ENCODE measurements at places on chromosomes 3 and 15. TPM values are rescaled to one million over a fixed set of nuclear protein-coding genes. Genes with fewer than 3 reads are reported as not detected.

DNA sequence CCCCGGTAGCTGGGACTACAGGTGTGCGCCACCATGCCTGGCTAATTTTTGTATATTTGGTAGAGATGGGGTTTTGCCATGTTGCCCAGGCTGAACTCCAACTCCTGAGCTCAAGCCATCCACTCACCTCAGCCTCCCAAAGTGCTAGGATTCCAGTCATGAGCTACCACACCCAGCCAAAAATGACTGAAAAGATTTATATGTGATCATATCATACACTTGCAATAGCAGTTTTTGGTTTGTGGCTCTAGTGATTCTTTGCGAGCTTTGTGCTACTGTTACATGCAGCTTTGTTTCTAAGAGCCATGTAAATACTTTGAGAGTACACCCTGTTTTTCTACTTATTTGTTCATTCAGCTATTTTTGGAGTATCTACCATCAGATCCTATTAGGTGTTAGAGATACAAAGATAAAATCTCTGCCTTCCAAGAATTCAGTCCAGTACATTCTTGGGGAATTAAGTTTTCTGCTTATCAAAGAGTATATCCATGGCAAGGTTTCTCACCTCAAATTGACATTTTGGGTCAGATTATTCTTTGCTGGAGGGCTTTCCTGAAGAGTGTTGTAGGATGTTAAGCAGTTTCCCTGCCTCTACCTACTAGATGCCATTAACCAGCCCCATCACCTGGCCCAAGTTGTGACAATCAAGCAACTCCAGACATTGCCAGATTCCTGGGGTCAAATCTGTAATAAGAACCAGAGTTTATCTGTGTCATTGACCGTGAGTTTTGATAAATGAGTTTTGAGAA is 15.0 kb downstream of the SNAP23 start:
- no peak for DNase-seq

Gene ROPN1
- total RNA-seq, result not detected

DNA sequence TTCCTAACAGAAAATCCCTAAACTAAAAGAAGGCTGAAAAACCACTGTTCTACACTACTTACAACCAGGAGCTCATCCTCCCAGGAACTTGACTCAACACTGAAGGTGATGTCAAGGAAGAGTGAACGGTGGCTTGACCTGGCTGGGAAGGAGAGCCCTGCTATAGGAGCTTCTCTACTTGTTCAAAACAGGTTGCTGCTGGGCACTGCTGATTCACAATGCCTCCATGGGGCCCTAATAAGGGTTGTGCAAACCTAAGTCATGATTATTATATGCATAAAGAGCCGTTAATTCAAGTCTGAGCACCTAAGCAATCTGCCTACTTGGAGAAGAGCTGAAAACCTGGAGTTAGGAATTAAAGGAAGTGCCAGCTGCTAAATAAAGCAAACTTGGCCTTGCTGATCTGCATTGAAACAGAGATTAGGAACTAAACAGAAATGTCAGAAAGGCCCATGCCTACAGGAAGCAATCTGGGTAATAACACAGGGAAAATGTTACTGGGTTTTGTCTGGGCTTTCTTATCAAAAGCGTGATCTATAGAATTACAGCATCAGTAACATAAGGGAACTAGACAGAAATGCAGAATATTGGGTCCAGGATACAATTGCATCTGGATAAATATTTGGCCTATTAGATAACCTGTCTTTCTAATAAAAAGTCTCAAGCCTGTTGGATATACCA is 243.2 kb downstream of the NEK10 start:
- DNase-seq, result no peak

DNA sequence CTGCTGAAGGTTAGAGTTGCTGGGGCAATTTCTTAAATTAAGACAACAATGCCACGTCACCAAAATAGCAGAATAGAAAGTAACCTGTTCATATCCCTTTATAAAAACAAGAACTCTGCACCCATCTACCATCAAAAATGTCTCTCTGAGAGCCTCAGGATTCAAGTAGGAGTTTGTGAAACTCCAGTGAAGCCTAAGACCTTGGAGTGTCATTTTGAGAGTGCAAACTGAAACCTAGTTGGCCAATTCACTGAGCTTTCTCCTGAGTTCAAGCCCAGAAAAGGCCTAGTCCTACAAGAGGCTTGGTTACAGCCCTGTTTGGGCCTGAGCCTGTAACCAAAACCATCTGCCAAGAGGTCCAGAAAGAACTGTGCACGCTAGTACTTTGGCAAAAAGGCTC is 335.1 kb downstream of the EFHB start:
- no peak for DNase-seq

DNA sequence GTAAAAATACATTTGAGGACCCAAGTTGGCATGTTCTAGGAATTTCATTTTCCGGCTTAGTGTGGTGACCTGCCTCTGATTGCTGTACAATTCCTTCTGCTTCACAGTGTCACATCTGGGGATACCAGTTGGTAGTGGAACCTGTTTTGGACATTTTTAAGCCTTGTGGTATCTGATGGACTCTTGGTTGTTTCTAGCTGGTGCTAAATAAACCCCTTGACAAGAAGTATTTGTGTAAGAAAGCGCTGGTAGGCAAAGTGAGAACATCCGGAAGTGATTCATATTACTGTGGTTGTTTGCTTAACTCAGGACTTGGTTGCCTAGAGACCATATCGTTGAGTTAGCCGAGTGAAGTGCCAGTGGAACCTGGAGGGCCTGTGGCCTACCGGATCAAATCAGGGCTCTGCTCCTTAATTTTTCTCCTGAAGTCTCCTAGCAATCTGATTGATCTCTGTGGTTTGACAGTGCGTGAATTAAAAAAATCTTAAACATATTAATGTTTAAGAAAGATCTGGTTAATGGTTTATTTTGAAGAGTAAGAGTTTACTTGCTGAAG is 12.8 kb downstream of the IQGAP1 start:
- peak; percentile 84 for DNase-seq

- no peak for DNase-seq
Measured at GRCh38 chr15:32034106-32034505, 3.8 kb downstream of the CHRNA7 start.

GRCh38 chr15:41017066-41017735 is 63.9 kb downstream of the CHAC1 start:
- DNase-seq, result no peak

DNA sequence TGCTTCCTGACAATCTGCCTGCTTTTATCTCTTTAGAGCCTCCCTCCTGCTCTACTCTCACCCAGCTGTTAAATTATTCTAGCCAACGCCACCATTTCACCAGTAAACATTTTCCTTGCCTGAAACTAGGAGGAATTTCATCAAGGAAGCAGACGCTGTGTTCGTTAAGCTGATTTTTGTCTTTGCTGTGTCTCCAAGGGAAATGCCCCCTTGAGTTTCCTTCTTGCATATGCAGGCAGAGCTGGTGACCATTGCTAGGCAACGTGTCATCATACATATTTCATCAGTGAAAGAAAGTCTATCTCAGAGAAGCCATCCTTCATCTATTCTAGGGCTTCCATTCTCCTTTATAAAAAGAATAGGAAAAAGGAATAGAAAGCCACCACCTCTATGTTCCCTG is 87.0 kb upstream of the ST8SIA2 start:
- no peak for DNase-seq

DNA sequence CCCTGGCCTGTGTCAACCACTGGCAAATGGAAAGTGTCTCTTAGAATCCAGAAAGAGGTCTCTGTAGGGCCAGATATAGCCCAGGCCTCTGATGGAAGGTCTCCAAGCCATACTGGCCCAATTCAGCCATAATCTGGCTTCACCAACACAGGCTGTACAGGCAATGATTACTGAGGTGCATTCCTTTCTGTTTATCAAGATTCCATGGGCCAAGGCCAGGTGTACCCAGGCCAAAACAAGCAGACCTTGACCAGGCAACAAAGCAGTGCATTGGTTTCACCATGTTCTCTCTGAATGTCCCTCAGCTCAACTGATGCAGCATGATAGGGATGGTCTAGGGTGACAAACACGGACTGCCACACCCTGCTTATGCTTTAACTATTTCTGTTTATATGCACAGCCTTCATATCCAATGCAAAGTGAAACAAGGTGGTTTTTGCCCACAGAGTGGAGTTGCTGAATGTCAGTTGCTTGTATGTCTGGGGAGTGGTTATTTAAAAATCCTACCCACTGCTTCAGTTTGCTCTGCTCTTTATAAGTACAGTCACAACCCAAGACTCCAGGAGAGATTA is 25.2 kb downstream of the CCNL1 start:
- DNase-seq, result peak; percentile 58

DNA sequence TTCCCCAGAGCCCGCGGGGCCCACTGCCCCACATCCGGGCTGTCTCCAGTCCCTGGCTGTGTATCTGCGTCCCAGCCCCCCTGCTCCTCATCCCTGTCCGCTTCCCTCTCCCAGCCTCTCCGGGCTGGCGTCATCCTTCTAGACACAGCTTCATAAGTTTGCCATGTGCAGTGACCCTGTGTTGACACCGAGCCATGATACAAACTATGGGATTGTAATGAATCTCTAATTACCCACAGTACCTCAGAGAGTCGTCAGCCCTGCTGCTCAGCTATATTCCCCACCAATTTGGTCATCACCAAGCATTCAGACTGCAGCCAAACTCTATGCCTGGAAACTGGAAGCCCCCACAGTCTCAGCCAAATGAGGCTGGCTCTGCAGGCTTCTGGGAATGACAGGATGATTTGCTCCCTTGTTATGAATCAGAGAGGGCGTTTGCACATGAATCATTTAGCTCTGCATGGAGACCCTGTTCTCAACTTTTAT is 466.1 kb upstream of the ATP11B start:
- DNase-seq, result no peak

- no peak for DNase-seq
Measured at GRCh38 chr3:163766112-163766511, 1312.2 kb downstream of the SI start.

- DNase-seq, result no peak
Measured at GRCh38 chr3:64612082-64612860, 75.5 kb downstream of the ADAMTS9 start.

Gene TM6SF1
- total RNA-seq, result 18.2 TPM

GRCh38 chr15:58302832-58303231 is 129.0 kb upstream of the LIPC start:
- no peak for DNase-seq

- no peak for DNase-seq
Measured at GRCh38 chr3:30263238-30263924, 343.0 kb upstream of the TGFBR2 start.

DNA sequence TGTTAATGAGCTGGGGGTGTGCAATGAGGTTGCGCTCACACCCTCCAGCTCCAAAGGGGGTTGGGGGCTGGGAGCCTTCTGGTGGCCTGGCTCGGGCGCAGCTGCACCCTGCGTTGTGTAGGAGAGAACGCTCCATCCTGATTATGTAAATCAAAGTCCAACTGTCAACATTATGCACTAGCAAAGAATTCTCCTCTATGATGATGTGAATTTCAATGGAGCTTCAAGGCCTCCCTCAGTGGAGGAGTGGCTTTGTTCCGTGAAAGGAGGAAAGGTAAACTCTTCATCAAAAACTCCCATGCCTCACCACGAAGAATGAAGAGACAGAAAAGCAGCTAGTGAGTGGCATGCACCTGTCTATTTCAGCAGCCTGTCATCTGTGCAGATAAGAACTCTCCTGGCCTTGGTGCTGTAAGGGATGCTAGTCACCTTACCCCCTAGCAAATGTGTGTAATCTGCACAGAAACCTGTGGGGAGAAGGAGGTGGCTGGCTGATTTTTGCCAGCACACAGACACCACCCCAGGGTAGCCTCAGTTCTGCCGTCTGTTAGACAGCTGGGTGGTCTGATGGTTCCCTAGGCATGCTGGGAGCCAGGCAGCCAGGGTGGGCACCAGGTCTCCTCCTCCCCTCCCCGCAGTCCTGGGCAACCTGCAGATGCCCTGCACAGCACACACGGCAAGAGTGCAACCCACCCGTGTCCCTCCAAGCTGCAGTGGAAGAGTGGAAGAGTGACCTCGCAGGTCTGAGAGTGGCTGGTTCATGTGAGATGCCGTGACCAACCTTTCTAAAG is 47.0 kb upstream of the TRPM1 start:
- DNase-seq, result no peak

DNA sequence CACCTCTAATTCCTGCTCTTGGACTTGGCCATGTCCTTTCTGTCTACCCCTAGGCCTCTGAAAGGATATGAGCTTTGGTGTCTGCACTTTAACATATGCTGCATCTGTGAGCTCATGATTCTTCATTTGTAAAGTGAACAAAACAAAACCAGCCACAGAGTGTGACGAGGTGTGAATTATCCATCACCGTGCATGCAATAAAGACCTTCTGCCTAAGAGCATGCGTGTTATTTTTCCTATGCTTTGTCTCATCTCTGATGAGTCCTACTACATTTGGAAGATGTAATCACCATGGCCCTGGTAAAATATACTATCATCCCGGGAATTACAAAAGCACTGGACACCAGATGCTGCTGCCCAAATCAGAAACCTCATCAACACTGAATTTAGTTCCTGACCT is 103.5 kb upstream of the KCNAB1 start:
- DNase-seq, result no peak

GRCh38 chr3:10502185-10502880 is 3.1 kb downstream of the ATP2B2 start:
- no peak for DNase-seq

DNA sequence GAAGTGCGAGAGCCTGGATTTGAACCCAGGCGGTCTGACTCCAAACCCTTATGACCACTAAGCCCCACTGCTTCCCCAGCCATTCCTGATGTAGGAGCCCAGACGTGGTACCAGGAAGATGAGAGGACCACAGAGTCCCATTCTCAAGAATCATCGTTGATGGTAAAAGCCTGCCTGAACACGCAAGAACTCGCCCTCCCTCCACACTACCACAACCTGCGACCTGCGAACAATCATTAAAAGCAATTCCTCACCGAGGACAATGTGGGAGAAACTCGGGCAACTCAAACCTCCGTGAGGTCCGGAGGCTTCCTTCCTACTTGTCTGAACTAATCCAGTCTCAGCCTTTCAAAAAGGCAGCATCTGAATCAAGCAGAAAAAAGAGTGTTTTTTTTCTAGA is 10.3 kb downstream of the MAGI1 start:
- no peak for DNase-seq

DNA sequence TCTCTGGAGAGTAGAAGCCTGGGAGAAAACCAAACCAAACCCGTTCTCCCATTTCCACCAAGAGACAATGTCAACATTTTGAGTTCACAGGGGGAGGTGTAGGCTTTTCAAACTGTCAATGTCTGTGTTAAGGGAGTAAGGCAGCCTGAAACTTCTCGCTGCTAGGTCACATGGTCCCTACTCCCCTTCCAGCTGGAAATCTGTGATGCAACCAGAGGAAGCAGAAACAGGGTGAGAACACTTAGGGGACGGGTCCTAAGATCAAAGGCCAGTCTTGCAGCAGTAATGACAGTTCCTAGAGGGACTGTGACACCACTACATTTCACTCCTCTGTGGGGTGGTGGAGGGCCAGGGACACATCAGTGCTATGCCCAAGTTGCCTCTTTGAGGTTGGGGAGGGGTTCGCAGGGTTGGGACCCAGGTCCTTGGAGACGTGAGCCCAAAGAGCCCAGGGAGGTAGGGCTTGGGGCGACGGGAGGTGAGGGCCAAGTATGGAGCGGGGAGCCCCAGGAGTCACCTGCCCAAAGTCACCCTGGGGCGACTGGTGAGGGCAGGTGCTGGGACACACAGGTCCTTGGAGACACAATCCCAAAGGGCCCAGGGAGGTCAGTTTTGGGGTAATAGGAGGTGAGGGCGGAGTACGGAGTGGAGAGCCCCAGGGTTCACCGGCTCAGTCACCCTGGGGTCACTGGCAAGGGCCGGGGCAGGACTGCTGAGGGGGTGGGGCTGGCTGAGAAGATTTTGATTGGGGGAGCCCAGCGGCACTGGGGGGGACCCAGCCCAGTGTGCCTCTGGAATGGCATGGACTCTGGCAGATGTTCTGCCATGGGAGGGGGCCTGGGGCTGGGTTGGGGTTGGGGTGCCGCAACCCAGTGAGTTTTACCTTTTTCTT is 582 bp downstream of the GOLGA6L2 start:
- DNase-seq, result no peak

All from activated CD8-positive, alpha-beta T cell treated with anti-CD3 and anti-CD28 coated beads, Interleukin-2, amount 10 ng/mL, durations not matched to agents 7 days and 5 days (primary cell).